Psoas muscle (tissue), 8 donors: ENCODE measurements at places on chromosomes 5 and 9.

GRCh38 chr9:26603617-26604016, 289.0 kb downstream of the CAAP1 start:
- no peak for DNase-seq

- no peak for DNase-seq
These were observed 715.5 kb upstream of the PTPRD start for GRCh38 chr9:11328326-11328725.

DNA sequence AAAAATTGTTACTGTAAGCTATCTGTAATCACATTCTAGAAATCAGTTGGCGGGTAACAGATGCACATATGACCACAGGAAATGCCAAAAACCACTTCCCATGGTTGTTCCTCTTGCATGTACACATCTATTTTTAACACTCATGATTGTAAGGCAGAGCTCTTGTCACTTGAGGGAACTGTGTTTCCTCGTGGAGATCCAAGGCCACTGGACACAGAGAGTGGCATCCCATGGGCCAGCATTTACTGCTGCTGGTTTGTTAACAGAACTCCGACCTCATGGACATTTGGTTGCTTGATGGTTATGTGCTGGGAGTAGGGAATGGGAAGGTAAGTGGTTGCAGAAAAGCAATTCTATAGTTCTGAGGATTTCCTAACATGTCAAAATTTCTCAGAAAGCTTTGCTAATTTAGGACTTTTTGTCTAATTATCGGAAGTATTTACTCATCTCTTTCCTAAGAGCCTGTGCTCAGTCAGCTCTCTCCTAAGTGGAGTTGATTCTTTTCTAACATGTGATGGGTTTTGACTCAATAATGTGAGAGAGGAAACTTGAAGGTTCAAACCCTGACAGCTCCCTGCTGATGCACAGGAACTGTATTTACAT, 202.0 kb upstream of the NR3C1 start:
- no peak for DNase-seq

GRCh38 chr9:20442461-20443319, 179.6 kb downstream of the MLLT3 start:
- DNase-seq = no peak

DNA sequence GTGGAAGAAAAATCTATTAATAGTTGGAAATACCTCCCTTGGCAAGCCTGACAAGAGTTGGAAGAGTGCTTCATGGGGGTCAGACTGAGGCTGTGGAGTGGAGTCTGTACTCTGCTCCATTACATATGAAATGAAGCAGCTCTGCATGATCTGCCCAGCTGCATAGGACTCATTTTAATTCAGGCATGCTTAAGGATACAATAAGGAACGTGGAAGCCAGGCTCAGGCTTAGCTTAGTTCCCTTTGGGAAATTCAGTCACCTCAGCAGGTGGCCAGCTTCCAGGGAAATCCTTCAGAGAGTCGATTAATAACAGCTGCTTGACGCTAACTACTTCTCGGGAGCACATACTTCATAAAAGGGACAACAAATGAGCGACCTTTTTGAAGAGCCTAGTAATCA, 1672.9 kb upstream of the WWC1 start:
- DNase-seq = no peak

GRCh38 chr9:136886610-136887597, 588 bp downstream of the TRAF2 start:
- peak; percentile 31 for DNase-seq
